A549 treated with DMSO at 1 μM for 4 hours (cell line): ENCODE measurements at places on chromosomes 1 and 21. TPM values are rescaled to one million over a fixed set of nuclear protein-coding genes. Genes with fewer than 3 reads are reported as not detected.

The PRR9 gene
- total RNA-seq: not detected in 5 replicates

The LCE3D gene
- total RNA-seq: 0.69 to 1.3 TPM (median 0.88 TPM) in 5 replicates

The ACTA1 gene
- total RNA-seq: 0.12 to 0.22 TPM (median 0.16 TPM) in 4 of 5 replicates, not detected in the other

The OR2L13 gene
- not detected in 5 replicates for total RNA-seq

The BEND5 gene
- not detected in 5 replicates for total RNA-seq
